GM06990 (cell line): ENCODE measurements at places on chromosomes 3 and 15.

DNA sequence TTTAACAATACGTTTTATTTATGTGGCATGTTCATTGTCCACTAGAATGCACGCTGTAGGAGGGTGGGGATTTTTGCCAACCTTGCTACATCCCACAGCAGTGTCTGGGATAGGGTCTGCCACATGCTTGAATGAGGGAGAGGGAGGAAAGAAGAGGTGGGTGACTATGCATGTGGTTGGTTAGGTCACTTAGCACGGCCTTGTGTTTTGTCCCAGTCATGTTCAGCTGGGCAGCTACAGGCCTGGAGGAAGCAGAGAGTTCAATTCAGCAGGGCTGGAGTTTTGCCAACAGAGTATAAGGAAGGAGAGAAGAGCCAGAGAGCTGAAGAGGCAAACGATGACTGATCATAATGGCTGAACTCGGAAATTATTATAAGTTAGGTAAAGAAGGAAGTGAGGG, 268.4 kb upstream of the NSMCE3 start:
- DNase-seq = no peak

DNA sequence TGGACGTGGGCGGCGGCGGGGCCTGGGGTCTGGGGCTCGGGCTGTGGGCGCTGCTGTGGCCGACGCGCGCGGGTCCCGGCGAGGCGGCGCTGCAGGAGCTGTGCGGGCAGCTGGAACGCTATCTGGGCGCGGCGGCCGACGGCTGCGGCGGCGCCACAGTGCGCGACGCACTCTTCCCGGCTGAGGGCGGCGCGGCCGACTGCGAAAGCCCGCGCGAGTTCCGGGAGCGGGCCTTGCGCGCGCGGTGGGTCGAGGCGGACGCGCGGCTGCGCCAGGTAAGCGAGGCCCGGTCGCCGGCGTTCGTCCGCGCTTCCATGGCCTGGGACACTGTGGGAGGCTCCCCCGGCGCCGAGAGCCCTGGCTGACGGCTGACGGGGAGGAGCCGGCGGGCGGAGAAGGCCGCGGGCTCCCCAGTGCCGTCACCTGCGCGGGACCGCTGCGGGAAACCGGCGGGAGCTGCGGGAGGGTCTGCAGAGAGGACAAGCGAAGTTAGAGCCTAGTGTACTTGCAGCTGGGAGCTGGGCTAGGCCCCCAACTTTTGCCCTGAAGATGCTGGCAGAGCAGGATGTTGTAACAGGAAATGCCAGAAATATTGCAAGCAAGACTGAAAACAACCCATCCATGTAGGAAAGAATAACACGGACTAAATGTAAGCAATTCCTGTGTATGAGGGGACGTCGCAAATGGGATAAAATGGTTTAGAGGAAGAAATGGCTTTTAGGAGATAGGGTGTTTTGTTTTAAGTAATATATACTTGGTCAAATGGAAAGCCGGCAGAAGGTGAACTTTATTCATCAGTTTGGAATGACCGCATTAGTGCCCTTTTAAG, 847 bp downstream of the WHAMM start:
- DNase-seq = peak; percentile 68

DNA sequence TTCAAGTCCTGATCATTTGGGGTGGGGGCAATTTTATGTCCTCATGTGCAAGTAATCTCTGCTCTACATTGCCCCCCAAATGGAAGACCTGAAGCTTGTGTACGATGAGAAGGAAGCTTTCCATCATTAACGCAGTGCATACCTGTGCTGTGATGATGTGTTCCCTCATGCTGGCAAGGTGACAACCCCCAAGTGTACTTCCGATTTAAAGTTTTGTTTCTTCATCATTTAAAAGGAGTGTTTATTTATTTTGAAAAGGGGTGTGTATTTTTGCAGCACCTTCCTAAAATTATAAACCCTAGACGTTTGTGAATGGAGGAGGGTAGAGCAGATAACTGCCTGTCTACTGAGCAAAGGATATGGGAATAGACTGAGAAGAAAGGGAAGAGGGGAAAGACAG, 45.3 kb downstream of the C2CD4A start:
- no peak for DNase-seq

DNA sequence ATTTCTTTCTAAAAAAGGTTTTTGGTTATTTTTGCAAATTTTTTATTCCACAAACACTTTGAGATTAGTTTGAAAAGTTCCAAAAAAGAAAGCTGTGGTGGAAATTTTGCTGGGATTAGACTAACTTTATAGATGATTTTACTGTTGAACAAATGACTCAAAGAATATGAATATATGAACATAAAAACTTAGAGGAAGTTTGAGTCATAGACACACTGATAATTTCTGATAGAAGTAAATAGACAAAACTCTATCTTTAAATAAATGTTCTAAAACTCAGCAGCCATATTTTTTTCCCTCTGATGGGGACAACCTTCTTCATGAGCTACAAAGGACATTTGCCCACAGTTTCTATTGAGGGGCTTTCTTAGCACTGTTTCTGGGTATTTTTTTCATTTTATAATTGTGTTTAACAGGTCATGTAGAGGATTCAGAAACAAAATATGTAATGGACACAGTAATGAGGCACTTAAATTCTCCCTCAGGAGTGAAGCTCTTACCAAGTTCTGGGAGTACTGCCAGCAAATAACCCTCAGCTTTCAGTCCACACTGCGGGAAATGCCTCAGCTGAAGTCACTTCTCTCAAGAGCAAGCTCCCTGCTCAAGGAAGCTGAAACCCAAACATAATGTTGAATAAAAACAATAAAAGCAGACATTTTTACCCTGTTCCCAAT, 157.6 kb downstream of the NFKBIZ start:
- no peak for DNase-seq

DNA sequence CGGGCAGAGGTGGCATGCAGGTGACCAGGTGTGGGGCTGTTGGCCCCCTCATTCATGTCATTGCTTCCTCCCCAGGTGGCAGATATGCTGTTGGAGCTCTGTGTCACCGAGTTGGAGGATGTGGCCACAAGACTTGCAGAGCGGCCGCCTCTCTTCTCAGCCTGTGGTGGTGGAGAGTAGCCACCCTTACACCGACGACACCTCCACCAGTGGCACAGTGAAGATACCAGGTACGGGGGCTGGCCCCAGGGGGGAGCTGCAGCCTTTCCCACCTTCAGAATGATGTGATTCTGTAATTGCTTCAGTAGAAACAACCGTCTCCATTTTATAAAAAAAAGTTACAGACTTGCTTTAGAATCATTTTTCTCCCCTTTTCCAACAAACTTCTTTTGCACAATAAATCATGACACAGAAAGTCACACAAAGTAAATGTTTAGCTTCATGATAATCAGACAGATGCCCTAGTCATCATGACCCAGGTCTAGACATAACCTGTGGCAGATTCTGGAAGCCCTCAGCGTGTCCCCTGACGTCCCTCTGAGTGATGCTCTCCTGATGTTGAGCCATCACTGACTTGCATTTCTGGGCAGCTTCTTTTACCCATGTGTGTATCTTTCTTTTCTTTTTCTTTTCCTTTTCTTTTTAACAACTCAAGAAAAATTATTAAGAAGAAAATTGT, 76.0 kb upstream of the FAN1 start:
- DNase-seq = no peak

DNA sequence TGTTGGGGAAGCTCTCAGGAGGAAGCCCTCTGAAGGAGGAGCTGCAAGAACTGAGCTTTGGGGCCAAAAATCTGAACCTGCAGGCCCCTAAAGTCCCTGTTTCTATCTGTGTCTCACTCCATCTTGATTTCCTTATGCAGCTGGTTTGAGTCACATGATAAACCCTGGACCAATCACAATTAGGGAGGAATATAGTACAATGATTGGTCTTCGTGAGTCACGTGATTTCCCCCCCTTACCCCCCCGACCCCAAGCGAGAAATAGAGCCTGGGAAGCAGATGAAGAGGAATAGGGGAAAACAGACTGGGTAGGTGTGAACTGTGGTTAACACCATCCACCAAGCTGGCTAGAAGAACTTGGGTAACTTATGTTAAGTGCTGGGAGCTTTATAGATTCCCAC, 12.9 kb downstream of the CRABP1 start:
- DNase-seq = no peak

- no peak for DNase-seq
These were observed 2.5 kb downstream of the CFAP92 start for GRCh38 chr3:128991355-128991895.

- no peak for DNase-seq
These were observed 18.7 kb downstream of the TNFAIP8L3 start for GRCh38 chr15:51075826-51076523.
